ENCODE measurements at places on chromosomes 16 and 17.

GRCh38 chr16:5867250-5867649 lies 769.7 kb upstream of the EEF2KMT start:
- no peak for DNase-seq

- peak; percentile 48 for DNase-seq
These were observed 17.1 kb upstream of the RHOT1 start for GRCh38 chr17:32124985-32125847.

- no peak for DNase-seq
These were observed 14.5 kb downstream of the RHBDL3 start for GRCh38 chr17:32279891-32280716.

- DNase-seq = no peak
These were observed 9.9 kb downstream of the ITPRIPL2 start for GRCh38 chr16:19123535-19124178.

- DNase-seq = no peak
These were observed 999 bp downstream of the MARF1 start for GRCh38 chr16:15641753-15642556.

GRCh38 chr17:41917679-41918313 lies 955 bp downstream of the ACLY start:
- DNase-seq = peak; percentile 43

- peak; percentile 6 for DNase-seq
These were observed 187.0 kb upstream of the CDH13 start for GRCh38 chr16:82439678-82440293.

- peak; percentile 82 for DNase-seq
These were observed 19.9 kb downstream of the ARL4D start for GRCh38 chr17:43418441-43419374.

GRCh38 chr17:79842656-79843473 lies 3.6 kb upstream of the CBX4 start:
- no peak for DNase-seq

DNA sequence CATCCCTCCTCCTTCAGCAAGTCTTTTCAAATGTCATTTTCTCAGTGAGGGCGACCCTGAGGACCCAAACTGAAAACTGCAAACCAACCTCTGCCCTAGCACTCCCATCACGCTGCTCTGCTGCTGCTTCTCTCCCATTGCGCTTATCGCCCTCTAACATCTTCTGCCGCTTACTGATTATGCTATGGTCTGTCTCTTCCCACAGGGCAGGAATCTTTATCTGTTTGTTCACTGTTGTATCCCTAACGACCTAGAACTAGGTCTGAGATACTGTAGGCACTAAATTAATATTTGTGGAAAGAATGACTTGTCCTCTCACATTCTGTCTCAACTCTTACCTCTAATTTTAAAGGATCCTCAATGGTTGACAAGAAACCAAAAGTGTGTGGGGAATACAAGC lies 12.5 kb downstream of the ZSCAN32 start:
- no peak for DNase-seq

GRCh38 chr16:74296432-74297144 lies at the start of gene PSMD7:
PSMD7 (plus strand) TSS chr16:74296814; CDS start chr16:74296915, 101 bp downstream.
- peak; percentile 92 for DNase-seq

- DNase-seq = no peak
These were observed 20.1 kb downstream of the MYBBP1A start for GRCh38 chr17:4534928-4535666.

GRCh38 chr17:49592263-49592662 lies 16.6 kb downstream of the NXPH3 start:
- DNase-seq = no peak

DNA sequence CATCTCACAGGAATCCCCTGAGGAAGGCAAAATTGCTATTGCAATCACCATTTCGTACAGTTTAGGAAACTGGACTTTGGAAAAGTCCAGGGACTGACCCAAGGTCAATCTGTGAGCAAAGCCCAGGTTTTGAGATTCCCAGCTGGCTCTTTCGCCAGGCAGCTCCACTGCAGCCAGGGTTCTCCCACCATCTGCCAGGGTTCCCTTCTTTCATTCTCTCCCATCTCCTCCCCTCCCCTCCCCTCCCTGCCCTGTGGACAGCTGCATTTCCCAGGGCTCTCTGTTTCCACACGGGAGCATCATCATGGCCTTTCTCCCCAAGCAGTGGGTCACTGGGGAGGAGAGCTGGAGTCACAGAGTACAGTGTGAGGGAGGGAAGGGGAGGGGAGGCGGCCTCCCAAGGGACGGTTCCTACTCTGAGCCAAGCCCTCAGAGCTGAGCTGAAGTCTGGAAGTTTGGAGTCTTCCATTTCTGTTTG lies 11.9 kb upstream of the GSDMA start:
- DNase-seq = no peak

DNA sequence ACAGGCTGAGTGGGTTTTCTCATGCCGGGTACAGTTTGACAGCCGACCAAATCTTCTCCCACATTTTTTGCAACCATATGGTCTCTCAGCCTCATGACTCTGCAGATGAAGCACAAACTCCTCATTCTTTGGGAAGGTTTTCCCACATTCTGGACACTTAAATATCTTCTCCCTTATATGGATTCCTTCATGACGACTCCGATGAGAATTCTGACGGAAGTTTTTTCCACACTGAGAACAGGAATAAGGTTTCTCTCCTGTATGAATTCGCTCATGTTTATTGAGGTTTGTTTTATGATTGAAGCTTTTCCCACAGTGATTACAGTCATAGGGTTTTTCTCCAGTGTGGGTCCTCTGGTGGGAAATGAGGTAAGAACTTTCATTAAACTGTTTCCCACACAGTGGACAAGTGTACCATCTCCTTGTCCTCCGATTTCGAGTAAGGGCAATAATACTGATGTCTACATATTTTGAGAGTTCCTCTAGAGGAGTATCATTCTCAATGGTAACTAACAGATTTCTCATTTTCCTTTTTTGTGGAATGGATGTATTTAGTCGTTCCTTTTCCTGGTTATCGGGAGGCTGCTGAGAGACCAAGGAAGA lies 10.9 kb downstream of the ZNF200 start:
- DNase-seq = no peak

GRCh38 chr17:83064021-83064731 lies 15.2 kb upstream of the METRNL start:
- no peak for DNase-seq

- DNase-seq = no peak
These were observed 32.4 kb downstream of the CCL4 start for GRCh38 chr17:36136036-36136435.

GRCh38 chr16:1537138-1537577 lies 3.7 kb downstream of the TMEM204 start:
- DNase-seq = no peak

- no peak for DNase-seq
These were observed 4.6 kb upstream of the PYDC1 start for GRCh38 chr16:31221357-31222160.
